ENCODE measurements at places on chromosomes 1 and 21.

DNA sequence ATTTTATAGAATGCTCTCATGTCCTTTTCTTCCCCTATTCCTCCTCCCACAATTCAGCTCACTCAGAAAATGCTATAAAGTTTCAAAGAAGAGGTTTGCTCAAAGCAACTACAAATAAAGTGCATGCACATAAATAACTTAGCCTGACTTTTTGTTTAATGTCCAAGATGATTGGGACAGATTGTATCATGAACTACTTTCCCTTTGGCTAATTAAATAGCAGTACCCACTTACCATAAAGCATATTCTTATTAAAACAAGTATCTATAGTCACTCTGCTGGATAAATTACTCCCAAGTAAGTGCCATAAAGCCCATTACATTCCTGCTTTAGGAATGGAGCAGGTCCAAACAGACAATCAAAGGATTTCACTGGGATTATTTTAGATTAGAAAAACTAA is 576.0 kb downstream of the LMO4 start:
- no peak for DNase-seq

DNA sequence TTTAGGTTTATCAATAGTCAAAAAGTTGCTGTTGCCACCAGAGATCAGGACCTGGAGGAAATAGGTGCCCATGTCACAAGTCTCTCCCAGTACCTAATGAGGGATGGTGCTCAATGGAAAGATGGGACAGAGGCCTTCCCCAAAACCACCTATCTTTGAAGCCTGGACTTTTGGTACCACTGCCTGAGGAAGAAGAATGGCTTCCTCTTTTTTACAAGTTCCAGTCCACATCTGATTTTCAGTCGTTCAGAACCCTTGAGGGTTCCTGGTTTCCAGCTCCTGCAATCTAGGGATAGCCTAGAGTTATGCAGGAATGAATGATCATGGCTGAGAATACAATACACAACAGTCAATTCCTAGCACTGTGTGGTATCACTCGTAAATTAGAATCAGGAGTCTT is 5.7 kb downstream of the CATSPERE start:
- DNase-seq = no peak

DNA sequence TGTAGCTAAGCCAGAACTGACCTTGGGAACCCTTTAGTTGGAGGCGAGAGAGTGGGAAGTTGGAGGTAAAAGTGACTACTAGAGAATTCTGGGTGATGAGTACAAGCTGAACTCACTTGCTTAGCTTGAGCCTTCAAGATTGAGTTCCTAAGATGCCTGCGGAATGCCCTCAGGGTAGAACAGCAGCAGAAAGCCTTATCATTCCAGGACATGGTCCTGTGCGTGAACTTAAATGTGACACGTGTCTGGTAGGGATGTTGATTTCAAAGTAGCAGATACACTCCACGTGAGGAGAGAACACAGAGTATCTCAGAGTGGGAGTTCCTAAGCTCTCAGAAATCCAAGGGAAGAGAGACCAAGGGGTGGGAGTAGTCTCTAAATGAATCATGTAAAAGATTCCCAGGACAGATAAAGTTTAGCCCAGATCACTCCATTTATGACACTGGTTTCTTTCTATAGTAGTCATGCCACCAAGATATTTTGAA is 60.1 kb downstream of the KCNK1 start:
- no peak for DNase-seq

DNA sequence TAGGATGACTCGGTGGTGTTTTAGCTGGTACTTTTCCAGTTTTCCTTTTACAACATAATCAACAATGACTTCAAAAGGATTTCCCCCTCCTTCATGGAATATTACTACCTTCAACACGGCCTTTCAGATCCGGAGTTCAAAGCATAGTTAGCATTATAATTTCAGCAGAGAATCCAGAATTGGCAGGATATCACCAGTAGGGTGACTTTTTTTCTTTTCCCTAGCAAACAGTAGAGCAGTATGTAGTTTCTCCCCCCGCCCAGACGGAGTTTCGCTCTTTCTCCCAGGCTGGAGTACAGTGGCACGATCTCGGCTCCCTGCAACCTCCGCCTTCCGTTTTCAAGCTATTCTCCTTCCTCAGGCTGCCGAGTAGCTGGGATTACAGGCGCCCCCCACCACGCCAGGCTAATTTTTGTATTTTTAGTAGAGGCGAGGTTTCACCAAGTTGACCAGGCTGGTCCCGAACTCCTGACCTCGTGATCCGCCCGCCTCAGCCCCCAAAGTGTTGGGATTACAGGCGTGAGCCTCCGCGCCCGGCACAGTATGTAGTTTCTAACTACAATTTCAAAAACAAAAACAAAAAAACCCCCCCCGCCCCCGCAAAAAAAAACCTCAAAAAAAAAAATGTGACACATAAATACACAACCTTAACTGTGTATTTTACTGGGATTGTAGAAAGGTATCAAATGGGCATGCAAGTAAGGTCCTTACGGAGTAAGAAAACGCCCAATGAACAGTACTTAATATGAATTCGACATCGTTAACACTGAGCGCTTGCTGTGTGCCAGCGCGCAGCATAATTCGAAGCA is 1.5 kb upstream of the COX20 start:
- DNase-seq = peak; percentile 67

DNA sequence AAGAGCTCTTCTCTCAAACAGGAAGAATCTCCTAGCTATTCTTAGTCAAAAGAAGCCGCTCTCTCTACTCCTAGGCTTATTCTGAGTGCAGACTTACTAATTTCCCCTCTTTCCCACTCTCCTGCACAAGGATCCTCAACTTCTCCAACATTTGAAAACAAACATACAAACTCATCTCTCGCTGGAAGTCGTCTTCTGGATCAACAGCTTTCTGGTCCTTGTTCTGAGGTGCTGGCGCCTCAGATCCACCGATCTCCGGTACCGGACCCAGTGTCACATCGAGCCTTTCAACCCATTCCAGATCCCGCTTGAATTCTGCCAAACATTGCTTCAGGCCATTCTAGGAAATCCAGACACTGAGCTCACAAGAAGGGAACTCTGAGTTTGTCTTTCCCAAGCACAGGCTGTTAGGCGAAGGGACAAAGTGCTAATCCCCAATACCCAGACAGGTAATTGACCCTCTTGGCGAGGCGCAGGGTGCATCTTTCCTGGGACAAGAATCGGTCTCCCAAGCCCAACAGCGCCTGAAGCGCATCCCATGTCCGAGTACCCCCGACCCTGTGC is 696 bp downstream of the EBNA1BP2 start:
- no peak for DNase-seq

DNA sequence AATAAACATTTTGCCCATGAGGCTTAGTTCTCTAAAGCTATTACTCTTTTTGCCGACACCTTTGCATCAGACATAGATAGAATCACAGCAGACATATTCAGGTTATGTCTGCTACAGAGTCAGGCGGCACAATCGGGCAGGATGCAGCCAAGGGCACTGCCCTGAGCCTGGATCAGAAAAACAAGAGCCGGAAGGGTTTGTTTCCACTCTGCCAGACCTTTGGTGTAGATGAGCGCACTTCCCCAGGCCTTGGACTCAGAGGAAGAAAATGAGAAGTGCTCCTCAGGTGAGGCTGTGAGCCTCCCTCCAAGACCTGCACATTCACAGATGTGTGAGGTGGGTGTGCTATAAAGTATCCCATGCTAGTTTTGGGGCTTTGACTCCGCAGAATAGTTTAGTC is 43.7 kb downstream of the GNG12 start:
- DNase-seq = no peak

DNA sequence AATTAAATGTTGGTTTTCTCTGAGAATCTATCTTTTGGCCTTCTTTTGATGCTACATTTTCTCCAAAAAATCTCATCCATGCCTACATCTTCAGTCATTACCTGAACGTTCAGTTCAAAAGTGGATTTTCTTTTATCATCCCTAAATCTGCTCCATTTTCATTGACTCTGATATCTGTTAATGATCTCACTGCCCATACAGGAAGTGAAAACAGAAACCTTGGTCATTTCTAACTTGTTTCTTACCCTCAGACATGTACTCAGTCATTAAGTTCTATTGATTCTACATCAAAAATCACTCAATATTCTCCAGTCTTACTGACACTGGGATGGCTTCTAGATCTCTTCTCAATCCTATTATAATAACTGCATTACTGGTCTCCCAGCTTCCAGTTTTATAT is 22.7 kb downstream of the PRKACB start:
- no peak for DNase-seq

DNA sequence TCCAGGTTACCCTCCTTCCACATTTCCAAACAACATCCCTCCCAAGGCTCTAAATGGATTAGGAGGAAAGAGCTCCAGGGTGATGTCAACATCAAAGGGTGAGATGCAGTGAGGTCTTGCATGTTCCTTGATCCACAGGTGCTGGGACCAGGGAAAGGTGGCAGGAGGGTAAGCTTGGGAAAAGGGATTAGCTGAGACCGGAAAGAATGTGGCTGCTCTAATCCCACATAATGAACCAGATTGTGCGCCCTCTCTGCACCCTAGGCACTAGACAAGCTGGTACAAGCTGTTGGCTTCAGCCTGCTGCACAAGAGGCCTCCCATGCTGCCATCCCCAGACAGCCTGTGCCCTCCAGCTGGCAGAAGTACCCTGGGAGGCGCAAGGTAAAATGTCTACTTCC is 34.9 kb downstream of the PLXNA2 start:
- DNase-seq = no peak

DNA sequence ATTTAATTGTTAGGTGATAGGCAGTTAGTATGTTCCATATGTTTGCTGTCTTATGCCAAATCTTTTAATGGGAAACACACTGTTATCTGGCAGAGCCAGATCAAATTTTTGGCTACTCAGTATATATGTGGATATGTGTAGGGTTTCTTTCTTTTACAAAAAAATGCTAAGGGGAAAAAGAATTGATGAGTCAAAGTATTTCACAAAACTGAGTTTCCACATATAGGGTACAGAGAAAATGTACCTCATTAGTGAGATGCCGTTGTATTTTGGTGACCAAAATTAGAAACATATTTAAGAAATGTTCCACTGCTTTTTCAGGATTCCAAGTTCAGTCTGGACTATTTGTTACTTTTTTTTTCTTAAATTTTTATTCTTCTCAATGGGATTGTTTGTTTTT is 201.2 kb upstream of the PTGFR start:
- DNase-seq = no peak

- DNase-seq = no peak
These were observed 19.5 kb upstream of the TNFRSF1B start for GRCh38 chr1:12147201-12147701.
